ENCODE measurements at places on chromosomes 2 and 18. TPM values are rescaled to one million over a fixed set of nuclear protein-coding genes. Genes with fewer than 3 reads are reported as not detected.
A peak's percentile ranks its signal among the peaks of the same experiment; 100 is the strongest.

DNA sequence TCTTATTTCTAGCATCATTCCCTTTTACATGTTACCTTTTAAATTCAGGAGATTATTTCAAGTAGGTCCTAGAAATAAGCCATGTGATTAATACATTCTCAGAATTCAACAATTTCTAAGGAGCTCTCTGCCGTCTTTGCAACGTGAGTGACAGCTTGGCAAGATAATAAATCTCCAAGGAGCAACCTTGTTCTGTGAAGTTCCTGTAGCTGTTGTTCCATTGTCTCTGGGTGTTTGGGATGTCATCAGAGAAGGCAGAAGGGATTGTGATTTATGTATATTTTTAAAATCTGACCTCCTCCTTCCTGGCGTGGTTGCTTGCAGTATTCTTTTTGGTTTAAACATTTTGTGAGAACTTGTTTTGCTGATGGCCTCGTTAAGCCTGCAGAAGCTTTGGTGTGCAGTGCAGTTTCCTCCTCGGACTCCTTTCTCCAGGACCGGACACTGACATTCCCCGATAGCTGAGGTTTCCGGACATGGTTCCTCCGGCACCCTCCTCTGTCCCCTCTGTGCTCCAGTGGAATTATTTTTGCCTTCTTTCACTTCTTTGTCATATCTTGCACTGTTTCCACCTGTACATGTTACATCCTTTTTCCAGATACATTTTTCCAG is 33.7 kb downstream of the RAMP1 start:
- H3K36me3 ChIP-seq: no peaks in the 10 kb centered on the region
- H3K4me3 ChIP-seq: no peak overlapping the region
- DNase-seq: no peak
- peaks cover 2% of the 10 kb centered on the region for H3K27me3 ChIP-seq

- H3K36me3 ChIP-seq: peaks cover 86% of the 10 kb centered on the region
- H3K4me3 ChIP-seq: peak overlapping the region; percentile 20
- H3K27ac ChIP-seq: peak overlapping the region; percentile 92
- H3K4me1 ChIP-seq: peaks cover 63% of the 10 kb centered on the region
These were observed 20.8 kb downstream of the SP140L start for GRCh38 chr2:230347659-230348305.

- no peak overlapping the region for H3K4me3 ChIP-seq
- H3K27me3 ChIP-seq: peaks cover 7% of the 10 kb centered on the region
- DNase-seq: no peak
- H3K27ac ChIP-seq: no peak overlapping the region
- H3K36me3 ChIP-seq: no peaks in the 10 kb centered on the region
- no peaks in the 10 kb centered on the region for H3K4me1 ChIP-seq
These were observed 29.4 kb upstream of the RTTN start for GRCh38 chr18:70234667-70235459.

- no peak overlapping the region for H3K4me3 ChIP-seq
- no peaks in the 10 kb centered on the region for H3K27me3 ChIP-seq
- no peak for DNase-seq
- H3K4me1 ChIP-seq: no peaks in the 10 kb centered on the region
- H3K36me3 ChIP-seq: peaks cover 3% of the 10 kb centered on the region
These were observed 68.3 kb downstream of the NBAS start for GRCh38 chr2:15492773-15493325.

DNA sequence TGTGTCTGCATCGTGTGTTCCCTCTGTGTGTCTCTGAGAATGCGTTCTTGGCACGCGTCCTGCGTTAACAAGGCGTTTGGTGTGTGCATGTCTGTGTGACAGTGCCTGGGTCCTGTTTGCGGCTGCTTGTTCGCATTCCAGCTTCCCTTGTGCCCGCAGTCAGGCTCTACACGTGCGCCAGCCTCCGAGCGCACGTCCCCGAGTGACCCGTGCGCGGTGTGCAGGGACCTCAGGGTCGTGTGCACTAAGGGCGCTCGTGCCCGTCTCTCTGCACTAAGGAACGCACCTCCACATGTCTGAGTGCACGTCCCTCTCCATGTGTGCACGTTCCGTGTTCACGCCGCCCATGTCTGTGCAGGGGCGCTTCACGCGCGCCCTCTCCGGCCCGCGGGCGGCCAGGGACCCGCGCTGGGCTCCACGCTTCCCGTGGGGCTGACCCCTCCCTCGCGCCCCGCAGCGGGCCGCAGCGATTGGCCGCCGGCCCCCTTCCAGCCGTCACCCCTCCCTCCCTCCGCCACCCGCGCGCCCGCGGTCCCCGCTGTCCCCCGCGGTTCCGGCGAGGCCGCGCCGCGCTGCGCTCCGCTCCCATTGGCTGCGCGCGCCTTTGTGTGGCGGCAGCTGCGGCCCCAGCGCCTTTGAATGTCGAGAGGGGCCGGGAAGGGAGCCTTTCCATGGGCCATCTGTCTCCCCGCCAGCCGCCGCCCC is 229.4 kb downstream of the HAUS1 start:
- H3K4me3 ChIP-seq: peak overlapping the region; percentile 59
- DNase-seq: peak; percentile 13

DNA sequence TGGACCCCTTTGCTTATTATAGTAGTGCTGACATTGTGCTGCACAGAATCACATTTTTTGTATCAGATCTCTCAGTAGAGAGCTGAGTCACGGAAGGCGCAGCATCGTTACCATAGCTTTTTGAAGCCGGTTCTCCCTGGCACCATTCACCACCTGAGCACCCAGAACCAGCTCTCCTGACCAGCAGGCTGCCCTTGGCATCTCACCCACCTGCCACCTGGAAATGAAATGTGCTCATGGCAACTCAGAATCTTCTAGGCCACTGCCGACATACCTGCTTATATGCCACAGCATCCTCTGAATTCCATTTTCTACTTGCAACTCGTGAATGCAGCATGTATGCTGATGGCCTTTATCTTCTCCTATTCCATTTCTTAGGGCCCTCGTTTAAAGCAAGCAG is 62.7 kb downstream of the COA5 start:
- H3K27me3 ChIP-seq: no peaks in the 10 kb centered on the region
- DNase-seq: no peak
- peaks cover 70% of the 10 kb centered on the region for H3K36me3 ChIP-seq

GRCh38 chr2:11802782-11803191 is 56.4 kb downstream of the LPIN1 start:
- H3K4me1 ChIP-seq: peaks cover 9% of the 10 kb centered on the region
- no peak for DNase-seq
- peaks cover 75% of the 10 kb centered on the region for H3K36me3 ChIP-seq
- no peaks in the 10 kb centered on the region for H3K27me3 ChIP-seq

DNA sequence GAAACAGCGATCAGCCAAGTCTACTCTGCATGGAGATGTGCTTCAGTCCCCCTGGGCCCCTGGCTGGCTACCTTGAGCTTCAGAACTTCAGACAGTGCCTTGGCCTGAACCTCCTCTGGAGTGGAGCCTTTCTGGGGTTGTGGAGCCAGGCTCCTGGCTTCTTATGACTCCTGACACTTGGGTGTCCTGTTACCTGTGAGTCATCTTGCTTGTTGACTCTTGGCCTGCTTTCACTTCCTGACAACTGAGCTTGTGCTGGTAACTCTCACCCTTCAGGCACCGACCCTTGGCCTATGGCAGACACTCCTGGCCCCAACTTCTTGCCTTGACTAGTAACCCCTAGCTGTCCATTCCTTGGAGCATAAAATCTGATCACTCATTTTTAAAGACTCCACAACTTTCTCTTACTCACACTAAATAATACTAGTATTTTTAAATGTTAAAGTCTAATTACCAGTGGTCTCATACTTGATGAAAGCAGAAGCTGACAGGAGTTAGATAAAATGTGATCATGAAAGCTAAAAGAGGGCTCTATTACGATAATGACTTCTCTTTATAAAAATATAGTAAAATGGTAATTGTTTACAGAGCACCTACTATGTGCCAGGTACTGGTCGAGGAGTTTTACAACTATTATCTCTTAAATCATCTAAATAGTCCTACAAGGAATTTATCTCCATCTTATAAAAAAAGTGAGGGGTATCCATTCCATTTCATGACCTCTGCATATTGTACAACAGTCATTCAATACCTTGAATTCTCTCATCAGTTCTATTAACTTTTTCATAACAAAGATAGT is 46.3 kb upstream of the VIT start:
- DNase-seq: no peak
- peaks cover 5% of the 10 kb centered on the region for H3K27me3 ChIP-seq
- H3K36me3 ChIP-seq: no peaks in the 10 kb centered on the region

DNA sequence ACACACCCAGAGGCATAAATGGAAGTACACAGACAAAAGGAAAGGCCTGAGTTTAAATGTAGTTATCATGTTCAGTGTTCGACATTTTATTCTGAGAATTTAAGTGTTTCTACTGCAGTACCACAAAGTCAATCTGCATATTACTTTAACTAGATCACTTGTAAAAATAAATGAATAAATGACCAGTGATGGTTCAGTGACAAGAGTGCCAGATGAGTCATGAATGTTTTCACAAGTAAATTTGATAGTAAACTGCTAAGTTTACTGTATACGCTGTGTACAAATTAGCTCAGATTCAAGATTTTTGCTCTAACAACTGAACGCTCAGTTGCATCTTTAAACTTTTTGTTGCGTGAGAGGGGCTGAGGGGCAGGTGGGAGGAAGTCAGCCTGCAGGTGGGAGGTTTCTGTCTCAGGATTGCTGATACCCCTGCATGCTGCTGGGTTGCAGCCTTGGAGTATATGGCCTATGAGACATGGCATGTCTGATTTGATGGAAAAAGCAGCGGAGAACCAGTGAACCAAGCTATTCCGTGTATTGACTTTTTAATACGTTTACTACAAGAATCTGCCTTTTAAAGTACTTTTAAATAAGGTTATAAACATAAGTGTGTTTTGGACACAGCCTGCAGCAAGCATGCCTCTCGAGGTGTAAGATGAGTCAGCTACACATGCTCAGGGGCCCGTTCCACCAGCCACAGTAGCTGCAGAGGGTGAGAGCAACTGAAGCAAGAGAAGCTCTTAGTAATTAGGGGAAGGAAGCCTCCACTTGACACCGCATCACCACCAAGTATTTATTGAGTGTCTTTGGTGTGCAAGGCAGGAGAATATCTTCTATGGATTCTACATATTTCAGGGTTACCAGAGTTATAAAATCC is 245.1 kb downstream of the NEDD4L start:
- no peaks in the 10 kb centered on the region for H3K4me1 ChIP-seq
- H3K36me3 ChIP-seq: no peaks in the 10 kb centered on the region
- peaks cover 7% of the 10 kb centered on the region for H3K27me3 ChIP-seq
- no peak for DNase-seq
- no peak overlapping the region for H3K4me3 ChIP-seq

DNA sequence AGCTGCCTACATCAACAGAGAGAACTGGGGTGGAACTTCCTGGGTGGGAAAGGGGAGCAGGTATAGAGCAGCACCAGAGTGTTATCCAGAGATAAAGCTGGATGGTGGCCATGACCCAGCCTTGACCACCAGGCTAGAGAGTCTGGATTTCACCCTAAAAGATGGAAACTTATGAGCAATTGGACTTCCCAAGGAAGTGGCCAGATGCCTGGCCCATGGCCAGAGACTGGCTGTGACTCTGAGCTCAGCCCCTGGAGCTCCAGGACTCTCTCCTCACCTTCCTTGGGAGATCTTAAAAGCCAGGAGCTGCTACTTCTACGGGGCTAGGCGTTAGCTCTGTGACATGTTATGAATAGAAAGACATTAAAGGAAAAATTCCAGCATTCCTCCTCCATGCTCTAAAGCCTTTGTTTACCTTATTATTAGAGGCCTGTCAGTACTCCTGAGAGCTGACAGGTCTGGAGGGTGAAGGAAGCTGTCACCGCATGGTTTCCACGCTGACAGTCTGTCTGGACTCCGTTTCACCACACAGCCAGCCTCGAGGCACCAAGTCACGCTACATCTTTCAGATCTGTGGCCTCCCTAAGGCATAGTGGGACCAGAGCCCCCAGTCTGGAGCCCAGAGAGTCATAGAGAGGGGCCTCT is 260.0 kb upstream of the SIX2 start:
- H3K27ac ChIP-seq: no peak overlapping the region
- H3K4me3 ChIP-seq: no peak overlapping the region
- DNase-seq: no peak
- H3K27me3 ChIP-seq: peaks cover 28% of the 10 kb centered on the region
- no peaks in the 10 kb centered on the region for H3K36me3 ChIP-seq

DNA sequence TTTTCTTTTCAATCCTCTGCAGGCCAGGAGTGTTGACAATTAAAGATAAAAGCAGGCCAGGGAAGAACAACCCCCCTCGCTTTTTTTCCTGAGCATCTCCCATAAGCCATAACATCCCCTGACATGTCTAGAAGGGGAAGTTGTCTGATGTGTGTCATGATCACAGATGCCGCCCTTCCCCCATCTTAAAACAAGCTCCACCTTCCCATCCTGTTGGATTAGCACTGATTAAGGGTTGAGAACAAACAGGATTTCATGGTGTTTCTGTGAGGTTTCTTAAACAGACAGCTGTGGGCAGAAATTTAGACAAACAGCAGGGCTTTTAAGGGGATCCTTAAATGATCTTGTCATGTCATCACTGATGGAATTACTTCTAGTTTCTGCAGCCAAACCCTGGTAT is 59.4 kb upstream of the UPP2 start:
- H3K36me3 ChIP-seq: no peaks in the 10 kb centered on the region
- no peak for DNase-seq
- peaks cover 12% of the 10 kb centered on the region for H3K4me1 ChIP-seq
- no peak overlapping the region for H3K27ac ChIP-seq
- no peak overlapping the region for H3K4me3 ChIP-seq

- H3K27me3 ChIP-seq: no peaks in the 10 kb centered on the region
- H3K36me3 ChIP-seq: no peaks in the 10 kb centered on the region
- H3K4me1 ChIP-seq: no peaks in the 10 kb centered on the region
- no peak overlapping the region for H3K4me3 ChIP-seq
- H3K27ac ChIP-seq: no peak overlapping the region
- no peak for DNase-seq
These were observed 299.8 kb downstream of the TCF4 start for GRCh38 chr18:55287935-55288868.

- H3K27ac ChIP-seq: no peak overlapping the region
- no peaks in the 10 kb centered on the region for H3K36me3 ChIP-seq
- peaks cover 9% of the 10 kb centered on the region for H3K27me3 ChIP-seq
- H3K4me3 ChIP-seq: no peak overlapping the region
- H3K4me1 ChIP-seq: peaks cover 30% of the 10 kb centered on the region
These were observed 37.6 kb downstream of the C18orf63 start for GRCh38 chr18:74353169-74353775.

DNA sequence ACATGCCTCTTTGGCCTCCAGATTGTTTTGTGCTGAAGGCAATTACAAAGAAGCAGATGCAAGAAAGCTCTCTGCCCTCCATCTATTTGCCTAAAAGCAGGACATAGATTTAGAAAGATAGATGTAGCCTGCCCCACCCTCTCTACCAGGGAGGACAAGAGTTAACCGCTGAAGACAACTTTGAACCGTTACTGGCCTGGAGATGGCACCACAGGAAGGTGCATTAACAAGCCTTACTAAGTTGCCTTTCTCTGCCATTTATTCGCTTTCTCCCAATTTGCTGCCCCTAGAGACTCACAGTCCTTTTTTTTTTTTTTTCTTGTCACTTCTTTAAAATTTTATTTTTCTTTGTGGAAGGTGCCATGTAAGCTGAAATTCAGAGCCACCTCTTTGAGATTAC is 28.8 kb upstream of the RMDN2 start:
- H3K4me1 ChIP-seq: peaks cover 25% of the 10 kb centered on the region
- H3K36me3 ChIP-seq: no peaks in the 10 kb centered on the region
- no peak overlapping the region for H3K27ac ChIP-seq
- DNase-seq: no peak

DNAJC27 gene
- total RNA-seq: 6.0 TPM

PKDCC gene
- not detected for total RNA-seq

SEH1L gene
- total RNA-seq: 50.5 TPM

DAW1 gene
- not detected for total RNA-seq

LIPT1 gene
- total RNA-seq: 8.5 TPM

FEV gene
- total RNA-seq: not detected

All from activated CD4-positive, alpha-beta T cell treated with anti-CD3 and anti-CD28 coated beads, Interleukin-2, amount 10 ng/mL, durations not matched to agents 7 days and 5 days (primary cell).